COLO829 (cell line): ENCODE measurements at places on chromosomes 1 and 21.
A peak's percentile ranks its signal among the peaks of the same experiment; 100 is the strongest.

GRCh38 chr21:21439761-21440160 is 441.6 kb downstream of the NCAM2 start:
- DNase-seq = peak; percentile 10

GRCh38 chr1:55284856-55285255 is 69.7 kb upstream of the USP24 start:
- peak; percentile 76 for DNase-seq

GRCh38 chr1:229578168-229579058 is 19.9 kb upstream of the ABCB10 start:
- DNase-seq = no peak

DNA sequence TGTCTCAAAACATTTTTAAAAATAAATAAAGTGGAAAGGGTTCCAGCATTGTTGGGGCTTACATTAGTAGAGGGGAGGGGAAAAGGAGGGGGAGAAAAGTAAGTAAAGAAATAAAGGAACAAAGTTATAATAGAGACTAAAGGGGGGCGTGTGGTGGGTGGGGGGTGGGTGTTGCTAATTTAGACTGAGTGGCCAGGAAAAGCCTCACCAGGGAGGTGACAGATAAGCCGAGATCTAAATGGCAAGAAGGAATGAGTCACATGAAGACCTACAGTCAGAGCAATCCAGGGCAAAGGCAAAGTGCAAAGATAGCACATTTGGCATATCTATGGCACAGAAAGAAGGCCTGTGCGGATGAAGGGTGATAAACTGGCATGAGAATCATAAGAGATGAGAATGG is 7.5 kb downstream of the MPL start:
- no peak for DNase-seq

- no peak for DNase-seq
Measured at GRCh38 chr1:53956308-53957168, 10.4 kb downstream of the LRRC42 start.

DNA sequence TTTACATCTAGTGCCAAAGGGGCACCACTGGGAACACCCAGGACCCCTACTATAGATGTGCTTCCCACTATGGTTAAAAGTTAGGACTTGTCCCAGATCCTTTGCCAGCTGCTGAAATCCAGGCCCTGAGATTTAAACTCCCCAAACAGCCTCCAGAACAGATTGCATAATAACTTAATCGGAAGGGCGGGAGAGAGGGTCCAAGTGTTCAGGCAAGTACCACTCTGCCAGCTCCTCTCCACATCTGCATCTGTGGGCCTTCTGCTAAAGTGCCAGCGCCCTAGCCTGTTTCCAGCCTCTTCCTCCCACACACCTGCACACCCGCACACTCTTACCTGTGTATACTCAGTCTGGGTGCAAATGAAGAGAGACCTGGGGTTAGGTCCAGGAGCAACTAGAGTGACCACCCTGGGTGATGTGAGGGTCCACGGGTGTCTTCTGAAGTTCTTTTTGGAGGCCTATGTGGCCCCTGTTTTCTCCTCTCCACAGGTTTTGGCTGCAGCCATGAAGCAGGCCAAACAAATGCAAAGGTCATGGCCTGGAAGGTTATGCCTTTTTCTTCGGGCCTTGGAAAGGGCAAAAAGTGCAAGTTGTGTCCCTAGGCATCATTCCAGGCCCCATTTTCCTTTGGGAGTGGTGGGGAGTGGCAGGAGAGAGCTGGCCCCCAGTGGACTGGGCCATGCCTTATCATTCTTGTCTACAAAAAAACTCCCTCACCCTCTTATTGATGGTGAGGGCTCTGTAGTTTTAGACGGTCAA is 29.3 kb downstream of the KIRREL1 start:
- DNase-seq = no peak

- DNase-seq = no peak
Measured at GRCh38 chr1:36752431-36752830, 269.7 kb upstream of the CSF3R start.

GRCh38 chr1:119766374-119766794 is 2.3 kb downstream of the HMGCS2 start:
- DNase-seq = no peak

GRCh38 chr1:20383631-20384030 is 93.0 kb downstream of the VWA5B1 start:
- DNase-seq = no peak

GRCh38 chr1:147800804-147801203 is 40.4 kb upstream of the GJA5 start:
- no peak for DNase-seq

- no peak for DNase-seq
Measured at GRCh38 chr1:30759718-30760281, 2.2 kb upstream of the LAPTM5 start.

GRCh38 chr1:2602866-2603520 is 16.4 kb downstream of the PRXL2B start:
- DNase-seq = no peak

- no peak for DNase-seq
Measured at GRCh38 chr1:198687429-198687828, 48.6 kb downstream of the PTPRC start.

- DNase-seq = no peak
Measured at GRCh38 chr1:55531644-55532043, 316.5 kb upstream of the USP24 start.
